ENCODE measurements at places on chromosomes 4 and X. TPM values are rescaled to one million over a fixed set of nuclear protein-coding genes. Genes with fewer than 3 reads are reported as not detected.

DNA sequence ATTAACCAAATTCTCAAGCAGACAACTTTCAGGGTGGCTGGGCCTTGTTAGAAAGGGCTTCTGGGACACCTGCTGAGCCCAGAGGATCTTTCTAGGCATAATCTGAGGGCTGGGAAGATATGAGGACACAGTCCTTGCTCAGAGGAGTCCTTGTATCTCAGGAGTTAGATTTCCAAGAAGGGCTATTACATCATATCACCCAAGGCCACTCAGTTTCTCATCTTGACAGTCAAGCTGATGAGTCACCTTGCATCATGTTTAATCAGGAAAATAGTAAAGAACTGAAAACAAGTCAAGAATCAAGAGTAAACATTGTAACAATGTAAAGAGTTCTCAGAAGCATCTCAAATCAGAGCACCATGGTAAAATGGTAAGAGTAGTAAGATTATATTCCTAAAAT lies 4.0 kb downstream of the PCYT1B start:
- no peaks in the 10 kb centered on the region for H3K4me1 ChIP-seq
- H3K27me3 ChIP-seq = peaks cover 11% of the 10 kb centered on the region
- H3K27ac ChIP-seq = no peak overlapping the region
- DNase-seq = no peak

DNA sequence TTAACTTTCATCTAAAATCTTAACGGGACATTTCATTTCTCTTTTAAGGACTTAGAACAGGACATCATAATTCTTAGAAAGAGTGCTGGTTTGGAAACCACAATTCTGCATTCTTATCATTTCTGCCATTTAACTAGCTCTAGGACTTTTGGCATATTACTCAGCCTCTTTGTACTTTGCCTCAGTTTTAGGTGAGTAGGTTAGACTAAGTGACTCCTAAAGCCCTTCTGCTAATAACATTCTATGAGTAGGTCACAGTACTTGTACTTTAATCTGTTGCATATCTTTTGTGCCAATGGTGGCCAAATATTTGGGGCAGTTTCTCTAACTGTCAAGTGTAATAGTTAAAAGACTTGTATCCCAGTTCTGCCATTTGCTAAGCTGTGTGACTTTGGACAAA lies 115.4 kb upstream of the NUDT6 start:
- no peaks in the 10 kb centered on the region for H3K36me3 ChIP-seq
- H3K27me3 ChIP-seq = no peaks in the 10 kb centered on the region
- no peak overlapping the region for H3K4me3 ChIP-seq
- DNase-seq = peak; percentile 65
- no peak overlapping the region for H3K27ac ChIP-seq
- H3K4me1 ChIP-seq = peaks cover 5% of the 10 kb centered on the region

GRCh38 chr4:92962831-92963230 lies 659.1 kb downstream of the GRID2 start:
- DNase-seq = no peak
- H3K27ac ChIP-seq = no peak overlapping the region
- H3K4me1 ChIP-seq = no peaks in the 10 kb centered on the region
- no peak overlapping the region for H3K4me3 ChIP-seq
- H3K36me3 ChIP-seq = no peaks in the 10 kb centered on the region

The CXorf38 gene
- total RNA-seq = 14.7 TPM

DNA sequence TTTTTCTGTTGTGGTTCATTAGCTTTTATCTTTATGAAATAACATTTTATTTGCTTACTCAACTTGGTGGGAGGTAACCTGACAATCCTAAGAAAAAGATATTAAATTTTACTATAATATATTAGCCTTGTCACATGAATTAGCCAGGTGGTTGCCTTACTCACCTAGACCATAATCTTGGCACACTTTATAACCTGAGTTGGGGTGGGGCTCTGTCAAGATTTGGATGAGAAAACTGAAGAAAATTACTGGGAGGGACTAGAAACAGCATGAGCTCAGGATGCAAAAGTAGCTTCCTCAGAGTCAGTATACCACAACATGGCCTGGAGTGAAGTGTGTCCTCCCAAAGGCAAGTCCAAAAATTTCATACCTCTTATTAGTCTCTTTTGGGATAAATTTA lies 164.9 kb upstream of the ANXA3 start:
- H3K27me3 ChIP-seq = no peaks in the 10 kb centered on the region
- H3K27ac ChIP-seq = no peak overlapping the region
- H3K4me3 ChIP-seq = no peak overlapping the region
- H3K36me3 ChIP-seq = no peaks in the 10 kb centered on the region
- no peaks in the 10 kb centered on the region for H3K4me1 ChIP-seq

The ASB9 gene
- not detected for total RNA-seq

- H3K4me1 ChIP-seq = peaks cover 9% of the 10 kb centered on the region
- H3K27ac ChIP-seq = no peak overlapping the region
- H3K27me3 ChIP-seq = no peaks in the 10 kb centered on the region
- DNase-seq = no peak
Measured at GRCh38 chr4:3434881-3435685, 6.7 kb upstream of the HGFAC start.

DNA sequence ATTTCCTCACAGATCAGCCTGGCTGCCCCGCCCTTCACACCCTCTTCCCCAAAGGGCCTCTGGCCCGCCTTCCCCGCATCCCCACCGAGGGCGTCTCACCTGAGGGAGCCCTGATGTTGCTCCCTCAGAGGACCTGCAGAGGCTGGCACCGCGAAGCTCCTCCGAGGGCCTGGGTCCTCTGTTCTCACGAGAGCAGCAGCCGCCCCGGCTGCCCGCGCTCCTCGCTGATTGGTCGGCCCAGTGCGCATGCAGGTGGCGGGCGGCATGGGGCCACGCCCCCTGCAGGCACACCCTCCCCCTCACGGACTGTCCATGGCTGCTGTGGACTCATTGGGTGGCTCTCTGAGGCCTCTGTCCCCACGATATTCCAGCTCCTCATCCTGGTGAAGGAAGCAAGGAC lies at the start of gene FAM9C:
FAM9C (minus strand) TSS at position 180 of the 400 bp plus-strand sequence. CDS start 831 bp downstream, outside the sequence.
- H3K27ac ChIP-seq = no peak within 1 kb of the TSS
- no peak within 1 kb of the TSS for H3K4me3 ChIP-seq
- no peak for DNase-seq
- H3K36me3 ChIP-seq = no peaks in the 10 kb centered on the region

DNA sequence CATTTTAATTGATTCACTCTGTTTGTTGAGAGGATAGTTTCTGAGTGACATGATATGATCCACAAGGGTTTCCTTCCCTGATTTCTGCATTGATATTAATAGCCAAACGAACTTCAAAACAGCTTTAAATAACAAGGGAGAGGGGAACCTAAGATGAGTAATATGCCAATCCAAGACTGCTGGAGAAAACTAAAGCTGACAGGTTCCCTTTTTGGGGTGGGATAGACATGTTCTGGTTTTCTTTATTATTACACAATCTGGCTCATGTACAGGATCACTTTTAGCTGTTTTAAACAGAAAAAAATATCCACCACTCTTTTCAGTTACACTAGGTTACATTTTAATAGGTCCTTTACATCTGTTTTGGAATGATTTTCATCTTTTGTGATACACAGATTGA lies 182.2 kb downstream of the AR start:
- no peaks in the 10 kb centered on the region for H3K4me1 ChIP-seq
- no peak overlapping the region for H3K27ac ChIP-seq
- H3K4me3 ChIP-seq = no peak overlapping the region
- no peak for DNase-seq

The ZAR1 gene
- total RNA-seq = not detected

GRCh38 chrX:75154871-75155270 lies 1.2 kb downstream of the ABCB7 start:
- H3K4me1 ChIP-seq = no peaks in the 10 kb centered on the region
- H3K27me3 ChIP-seq = no peaks in the 10 kb centered on the region
- H3K27ac ChIP-seq = no peak overlapping the region
- no peak for DNase-seq
- H3K4me3 ChIP-seq = no peak overlapping the region

The BEND2 gene
- not detected for total RNA-seq

- DNase-seq = no peak
- H3K4me1 ChIP-seq = no peaks in the 10 kb centered on the region
Measured at GRCh38 chrX:111581086-111581485, 69.6 kb downstream of the SERTM2 start.

DNA sequence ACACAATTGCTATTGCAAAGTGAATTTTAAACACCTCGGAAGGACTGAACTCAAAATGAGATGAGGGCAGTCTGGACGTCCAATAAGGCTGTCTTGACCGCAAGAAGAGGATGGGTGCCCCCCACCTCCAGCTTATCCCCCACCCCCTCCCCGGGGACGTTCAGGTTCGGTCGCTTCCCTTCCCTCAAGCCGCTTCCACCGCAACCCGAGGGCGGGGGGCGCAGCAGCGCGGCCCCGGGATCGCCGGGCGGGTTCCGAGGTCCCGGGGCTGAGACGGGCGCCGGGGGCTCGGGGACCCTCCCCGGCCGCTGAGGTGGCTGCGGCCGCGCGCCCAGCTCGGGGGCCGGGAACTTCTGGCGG lies 480 bp downstream of the USP46 start:
- H3K36me3 ChIP-seq = no peaks in the 10 kb centered on the region
- H3K4me3 ChIP-seq = peak overlapping the region; percentile 88
- no peaks in the 10 kb centered on the region for H3K27me3 ChIP-seq
- peaks cover 9% of the 10 kb centered on the region for H3K4me1 ChIP-seq
- H3K27ac ChIP-seq = peak overlapping the region; percentile 31

GRCh38 chr4:138953961-138954371 lies 61.6 kb upstream of the NOCT start:
- H3K4me3 ChIP-seq = no peak overlapping the region
- H3K27ac ChIP-seq = peak overlapping the region; percentile 37
- no peaks in the 10 kb centered on the region for H3K36me3 ChIP-seq
- peaks cover 20% of the 10 kb centered on the region for H3K4me1 ChIP-seq
- DNase-seq = peak; percentile 81

DNA sequence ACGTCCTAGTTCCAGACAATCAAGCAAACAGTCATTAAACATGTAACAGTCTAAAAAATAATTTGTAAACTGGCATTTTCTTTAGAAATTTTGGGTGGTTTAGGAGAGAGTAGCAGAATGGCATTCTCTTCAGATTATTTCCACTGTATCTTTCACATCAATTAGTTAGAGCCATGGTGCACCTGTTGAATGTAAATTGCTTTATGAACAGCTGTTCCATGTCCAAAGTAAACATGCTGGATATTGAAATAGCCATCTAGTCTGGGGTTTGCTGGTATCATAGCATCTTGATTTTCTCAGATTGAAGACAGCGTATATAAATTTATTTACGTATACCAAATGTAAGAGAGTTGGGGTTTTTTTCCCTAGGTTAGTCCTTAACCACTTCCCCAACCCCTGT lies 143.6 kb downstream of the RCHY1 start:
- H3K27me3 ChIP-seq = no peaks in the 10 kb centered on the region
- H3K4me3 ChIP-seq = no peak overlapping the region
- H3K36me3 ChIP-seq = no peaks in the 10 kb centered on the region
- no peak for DNase-seq
- no peaks in the 10 kb centered on the region for H3K4me1 ChIP-seq

GRCh38 chrX:154097003-154097588 lies 421 bp downstream of the MECP2 start:
- peaks cover 12% of the 10 kb centered on the region for H3K27me3 ChIP-seq
- H3K4me1 ChIP-seq = peaks cover 24% of the 10 kb centered on the region
- H3K4me3 ChIP-seq = peak overlapping the region; percentile 82
- H3K27ac ChIP-seq = peak overlapping the region; percentile 83
- DNase-seq = peak; percentile 93

- H3K4me1 ChIP-seq = no peaks in the 10 kb centered on the region
- H3K27ac ChIP-seq = no peak overlapping the region
- no peaks in the 10 kb centered on the region for H3K27me3 ChIP-seq
- DNase-seq = no peak
Measured at GRCh38 chr4:12200226-12200625, 771.5 kb upstream of the HS3ST1 start.

DNA sequence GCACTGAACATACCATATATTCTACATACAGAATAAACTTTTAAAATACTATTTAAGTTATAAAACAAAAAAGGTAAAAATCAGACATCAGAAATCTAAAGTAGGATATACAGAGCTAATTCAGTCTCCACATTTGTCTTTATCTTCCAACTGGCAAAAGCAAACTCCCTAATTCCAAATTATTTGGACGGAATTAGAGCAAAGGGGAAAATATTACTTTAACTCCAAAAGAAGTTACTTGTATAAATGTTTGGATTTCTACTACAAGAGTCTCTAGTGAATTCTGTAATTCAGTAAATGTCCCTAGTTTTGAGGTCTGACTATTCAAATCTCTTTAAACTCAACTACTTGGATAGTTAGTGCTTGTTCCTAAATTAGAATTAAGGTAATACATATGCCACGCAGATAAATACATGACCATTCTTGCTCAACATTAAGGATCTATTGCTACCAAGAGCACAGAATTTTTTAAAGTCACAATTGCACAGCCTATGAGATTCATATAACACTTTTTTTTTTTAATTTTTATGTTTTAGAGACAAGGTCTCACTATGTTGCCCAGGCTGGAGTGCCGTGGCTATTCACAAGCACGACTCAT lies 7.3 kb downstream of the ZNF280C start:
- H3K27me3 ChIP-seq = no peaks in the 10 kb centered on the region
- H3K27ac ChIP-seq = no peak overlapping the region

The NEXMIF gene
- under 0.01 TPM for total RNA-seq

- H3K4me3 ChIP-seq = no peak overlapping the region
- H3K27ac ChIP-seq = no peak overlapping the region
- no peaks in the 10 kb centered on the region for H3K27me3 ChIP-seq
Measured at GRCh38 chr4:26741491-26741871, 119.2 kb upstream of the STIM2 start.

The SCD5 gene
- total RNA-seq = 9.4 TPM

DNA sequence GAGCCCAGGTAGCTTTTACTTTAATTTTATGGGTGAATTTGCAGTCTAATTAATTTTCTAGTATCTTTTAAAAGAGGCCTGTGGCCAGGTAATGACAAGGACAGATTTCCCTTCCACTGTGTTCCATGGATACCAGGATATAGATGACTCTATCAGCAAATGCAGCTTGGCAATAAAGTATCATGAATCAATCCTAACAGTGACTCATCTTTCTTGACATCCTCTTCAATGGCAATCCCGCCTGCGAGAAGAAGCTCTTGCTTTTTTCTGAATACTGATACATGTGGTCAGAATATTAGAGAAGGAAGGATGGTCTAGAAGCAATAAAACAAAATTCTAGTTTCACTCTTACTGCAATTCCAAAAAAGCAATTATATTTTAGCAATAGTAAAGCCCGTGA lies 267.8 kb downstream of the DTHD1 start:
- no peaks in the 10 kb centered on the region for H3K4me1 ChIP-seq
- H3K27ac ChIP-seq = no peak overlapping the region
- H3K4me3 ChIP-seq = no peak overlapping the region
- H3K36me3 ChIP-seq = no peaks in the 10 kb centered on the region

DNA sequence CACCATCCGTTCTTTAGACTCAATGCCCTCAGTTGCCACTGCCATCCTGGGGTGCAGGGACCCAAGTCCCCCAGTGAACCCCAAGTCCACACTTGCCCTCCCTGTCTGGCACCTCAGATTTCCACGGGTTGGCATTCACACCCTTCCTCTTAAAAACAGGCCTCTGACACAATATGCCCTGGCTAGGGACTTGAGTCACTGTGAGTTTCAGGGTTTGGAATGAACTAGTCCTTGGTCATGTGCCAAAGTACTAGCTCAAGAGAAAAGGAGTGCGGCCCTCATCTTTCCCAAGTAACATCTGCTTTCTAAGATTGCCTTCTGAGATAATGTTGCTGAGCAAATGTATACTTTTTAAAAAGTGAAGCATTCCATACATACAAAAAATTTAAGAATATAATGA lies 134.0 kb downstream of the MID1 start:
- no peak for DNase-seq
- H3K27ac ChIP-seq = peak overlapping the region; percentile 74
- peaks cover 14% of the 10 kb centered on the region for H3K36me3 ChIP-seq

All from osteoblast (primary cell).